ENCODE measurements at places on chromosomes 5 and 9.

DNA sequence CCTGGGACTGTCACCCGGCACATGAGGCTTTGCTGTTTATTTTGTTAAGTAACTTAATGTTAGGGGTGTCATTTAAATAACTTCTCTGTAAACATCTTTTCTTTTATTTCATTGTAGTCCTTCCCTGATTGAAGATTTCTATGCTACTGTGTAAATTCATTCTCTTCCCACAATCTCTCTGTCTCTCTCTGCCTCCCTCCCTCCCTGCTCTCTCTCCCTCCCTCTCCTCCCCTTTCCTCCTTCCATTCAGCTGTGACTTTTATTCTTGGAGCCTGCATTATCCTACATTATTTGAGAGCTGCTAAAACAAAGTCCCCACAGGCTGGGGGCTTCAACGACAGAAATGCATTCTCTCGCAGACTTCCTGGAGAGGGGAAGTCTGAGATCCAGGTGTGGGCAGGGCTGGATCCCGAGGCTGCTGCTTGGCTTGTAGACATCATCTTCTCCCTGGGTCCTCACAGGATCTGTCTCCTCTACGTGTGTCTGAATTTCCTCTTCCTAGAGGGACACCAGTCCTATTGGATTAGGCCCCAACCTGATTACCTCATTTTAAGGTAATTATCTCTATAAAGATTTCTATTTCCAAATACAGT, 18.4 kb downstream of the UBE2QL1 start:
- no peak for DNase-seq

DNA sequence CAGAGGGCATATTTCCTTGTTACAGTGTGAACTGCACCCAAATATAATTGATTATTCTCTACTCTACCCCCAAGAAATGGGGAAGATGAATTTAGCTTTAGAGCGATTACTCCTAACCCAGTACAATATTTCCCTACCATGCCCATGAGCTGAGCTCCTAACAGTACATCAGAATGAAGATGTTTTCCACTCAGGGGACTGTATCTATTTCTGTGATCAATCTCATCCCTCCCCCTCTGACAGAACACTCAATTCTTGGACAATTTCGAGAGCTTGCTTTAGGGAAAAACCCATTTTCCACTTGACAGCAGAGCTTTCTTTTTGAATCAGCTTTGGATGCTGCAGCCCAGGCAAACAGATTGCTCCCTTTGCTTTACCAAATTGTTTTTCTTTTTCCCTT, 24.7 kb upstream of the TEX48 start:
- no peak for DNase-seq

GRCh38 chr5:82985763-82986162, 91.4 kb downstream of the TMEM167A start:
- DNase-seq: no peak

- no peak for DNase-seq
Observed at GRCh38 chr5:72597456-72597948, 90.3 kb upstream of the ZNF366 start.

DNA sequence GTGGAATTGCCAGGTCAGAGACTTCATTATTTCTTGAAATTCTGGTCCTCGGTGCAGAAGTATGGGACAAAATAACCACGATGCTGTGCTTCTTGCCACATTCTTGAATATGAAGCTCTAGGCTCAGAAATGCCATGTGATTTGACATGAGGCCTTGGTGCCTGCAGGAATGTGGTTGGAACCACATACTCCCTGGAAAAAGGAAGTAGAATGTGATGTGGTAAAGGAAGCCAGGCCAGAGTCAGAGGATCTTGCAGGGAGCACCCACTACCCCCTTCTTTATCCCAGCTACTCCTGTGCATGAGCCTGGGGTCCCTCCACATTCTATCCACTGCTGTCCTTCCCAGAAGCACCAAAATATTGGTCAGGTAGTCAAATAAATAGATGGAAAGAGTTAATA, 80.9 kb downstream of the FOXD1 start:
- DNase-seq: no peak

GRCh38 chr5:106766916-106767315, 903.8 kb downstream of the EFNA5 start:
- DNase-seq: no peak

- no peak for DNase-seq
Observed at GRCh38 chr5:17860660-17861315, 226.5 kb downstream of the TAF11L14 start.

Data from stimulated activated CD8-positive, alpha-beta memory T cell treated with anti-CD3 and anti-CD28 coated beads, Interleukin-2, amount 100 ng/mL, for 1 hour (primary cell).